Stimulated activated CD8-positive, alpha-beta memory T cell treated with anti-CD3 and anti-CD28 coated beads, Interleukin-15, amount 100 ng/mL, for 24 hours (primary cell): ENCODE measurements at places on chromosomes 12 and 14.

DNA sequence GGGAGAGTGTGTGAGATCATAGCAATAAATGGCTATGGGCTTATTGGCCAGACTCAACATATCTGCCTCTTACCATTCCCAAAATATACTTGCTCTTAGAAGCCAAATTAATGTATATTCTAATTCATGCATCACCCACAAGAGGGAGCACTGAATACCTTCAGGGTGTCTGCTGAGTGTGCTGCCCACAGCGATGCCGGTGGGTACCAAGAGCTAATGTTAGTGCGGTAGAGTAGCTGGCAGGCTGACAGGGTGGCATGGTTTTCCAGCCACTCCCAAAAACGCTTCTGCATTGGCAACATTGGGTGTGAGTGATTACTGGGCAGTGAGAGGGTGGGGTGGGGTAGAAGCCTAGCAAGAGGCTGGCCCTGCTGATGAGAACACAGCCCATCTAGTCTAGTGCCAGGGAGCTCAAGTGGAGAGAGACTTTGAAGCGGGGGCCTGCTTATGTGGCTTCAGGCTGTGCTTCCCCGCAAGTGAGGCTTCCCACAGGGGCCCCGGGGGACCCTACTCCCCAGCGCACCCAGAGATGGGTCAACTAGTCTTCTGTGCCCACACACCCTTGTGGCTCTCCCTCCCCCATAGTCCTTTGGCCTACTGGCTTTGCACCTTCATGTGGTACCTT lies 9.2 kb upstream of the PLEKHD1 start:
- DNase-seq: no peak

GRCh38 chr12:22600181-22600580 lies 24.8 kb upstream of the ETNK1 start:
- DNase-seq: no peak

GRCh38 chr12:115945491-115945885 lies 332.0 kb downstream of the MED13L start:
- DNase-seq: no peak

DNA sequence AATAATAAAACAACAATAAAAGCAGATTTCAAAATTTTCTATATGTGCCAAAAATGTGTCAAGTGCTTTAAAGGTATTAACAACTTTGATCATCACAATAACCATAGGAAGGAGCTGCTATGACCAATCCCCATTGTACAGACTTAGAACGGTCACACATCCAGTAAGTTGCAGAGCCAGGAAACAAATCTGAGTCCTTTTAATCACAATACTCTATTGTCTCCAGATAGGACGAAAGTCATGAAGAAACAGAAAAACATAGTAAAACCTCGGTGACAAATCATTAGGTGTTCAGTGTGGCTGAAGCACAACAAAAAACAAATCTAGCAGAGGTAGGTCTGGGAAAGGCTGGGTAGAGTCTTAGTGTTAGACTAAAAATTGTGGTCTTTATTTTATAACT lies 178.8 kb downstream of the GRIP1 start:
- no peak for DNase-seq

DNA sequence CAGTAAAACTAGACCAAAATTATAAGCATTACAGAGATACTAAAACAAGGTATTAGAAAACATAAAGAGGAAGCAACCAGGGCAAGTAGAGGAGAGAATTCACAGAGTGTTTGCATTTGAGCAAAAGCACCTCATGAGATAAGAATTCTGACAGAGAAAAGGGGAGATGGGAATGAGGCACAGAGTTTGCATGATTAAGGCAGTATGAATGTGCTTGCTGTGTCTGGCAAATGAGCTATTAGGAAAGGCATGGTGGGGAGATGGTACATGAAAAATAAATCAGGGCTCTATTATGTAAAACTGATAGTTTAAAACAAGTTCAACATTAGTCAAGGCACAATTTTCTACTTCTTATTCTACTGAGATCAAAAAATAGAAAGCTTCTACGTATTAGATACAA lies 23.1 kb downstream of the GARIN6 start:
- no peak for DNase-seq

DNA sequence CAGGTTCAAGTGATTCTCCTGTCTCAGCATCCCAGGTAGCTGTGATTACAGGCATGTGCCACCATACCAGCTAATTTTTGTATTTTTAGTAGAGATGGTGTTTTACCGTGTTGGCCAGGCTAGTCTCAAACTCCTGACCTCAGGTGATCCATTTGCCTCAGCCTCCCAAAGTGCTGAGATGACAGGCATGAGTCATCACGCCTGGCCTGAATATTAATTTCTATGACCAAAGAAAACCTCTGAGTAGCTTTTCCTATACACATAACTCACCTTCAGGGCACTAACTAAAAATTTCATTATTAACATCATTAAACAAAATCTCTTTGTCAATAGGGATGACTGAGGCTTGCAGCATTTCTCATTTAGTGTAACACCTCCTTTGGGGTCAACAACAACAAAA lies 259.6 kb upstream of the KRR1 start:
- no peak for DNase-seq

DNA sequence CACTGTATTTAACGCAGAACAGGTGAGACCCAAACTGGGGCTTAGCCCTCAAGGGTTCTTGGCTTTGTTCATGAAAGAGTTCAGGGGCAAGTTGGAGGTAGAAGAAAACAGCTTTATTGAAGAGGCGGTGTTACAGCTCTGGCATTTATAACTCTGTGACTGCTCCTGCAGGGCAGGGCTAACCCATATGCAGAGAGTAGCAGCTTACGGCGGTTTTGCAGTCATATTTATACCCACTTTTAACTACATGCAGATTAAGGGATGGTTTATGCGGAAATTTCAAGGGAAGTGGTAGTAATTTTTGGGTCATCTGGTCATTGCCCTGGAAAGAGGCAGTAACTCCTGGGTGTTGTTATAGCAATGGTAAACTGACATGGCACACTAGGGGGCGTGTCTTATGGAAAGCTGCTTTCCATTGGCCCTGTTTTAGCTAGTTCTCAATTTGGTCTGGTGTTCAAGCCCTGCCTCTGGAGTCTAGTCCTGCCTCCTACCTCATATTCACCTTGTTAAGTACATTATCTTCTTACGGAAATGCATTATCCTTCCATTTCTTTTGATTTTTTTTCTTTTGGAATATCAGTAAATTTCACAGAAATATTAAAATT lies 1.8 kb upstream of the IAPP start:
- no peak for DNase-seq
